ENCODE measurements at places on chromosomes 1 and 21.

GRCh38 chr1:188689542-188689941 is 1788.1 kb downstream of the BRINP3 start:
- no peak for DNase-seq

- no peak for DNase-seq
Observed at GRCh38 chr1:233215135-233215760, 80.3 kb downstream of the PCNX2 start.

- peak; percentile 90 for DNase-seq
Observed at GRCh38 chr1:12208764-12209494, 20.9 kb upstream of the VPS13D start.

DNA sequence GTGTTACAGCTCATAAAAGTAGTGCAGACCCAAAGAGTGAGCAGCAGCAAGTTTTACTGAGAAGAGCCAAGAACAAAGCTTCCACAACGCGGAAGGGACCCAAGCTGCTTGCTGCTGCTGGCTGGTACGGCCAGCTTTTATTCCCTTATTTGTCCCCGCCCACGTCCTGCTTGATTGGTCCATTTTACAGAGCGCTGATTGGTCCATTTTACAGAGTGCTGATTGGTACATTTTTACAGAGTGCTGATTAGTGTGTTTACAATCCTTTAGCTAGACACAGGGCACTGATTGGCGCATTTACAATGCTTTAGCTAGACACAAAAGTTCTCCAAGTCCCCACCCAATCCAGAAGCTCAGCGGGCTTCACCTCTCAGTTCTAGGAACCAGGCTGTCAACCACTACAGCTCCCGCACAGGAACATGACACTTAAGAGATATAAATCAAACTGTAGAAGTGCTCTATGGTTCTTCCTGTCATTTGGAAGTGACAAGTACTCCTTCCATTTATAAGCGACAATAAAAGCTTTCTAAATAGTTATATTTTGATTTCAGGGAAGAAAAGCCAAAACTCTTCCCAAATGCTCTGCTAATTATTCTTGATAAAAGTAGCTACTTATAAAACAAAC is 28.5 kb downstream of the RNF115 start:
- no peak for DNase-seq

DNA sequence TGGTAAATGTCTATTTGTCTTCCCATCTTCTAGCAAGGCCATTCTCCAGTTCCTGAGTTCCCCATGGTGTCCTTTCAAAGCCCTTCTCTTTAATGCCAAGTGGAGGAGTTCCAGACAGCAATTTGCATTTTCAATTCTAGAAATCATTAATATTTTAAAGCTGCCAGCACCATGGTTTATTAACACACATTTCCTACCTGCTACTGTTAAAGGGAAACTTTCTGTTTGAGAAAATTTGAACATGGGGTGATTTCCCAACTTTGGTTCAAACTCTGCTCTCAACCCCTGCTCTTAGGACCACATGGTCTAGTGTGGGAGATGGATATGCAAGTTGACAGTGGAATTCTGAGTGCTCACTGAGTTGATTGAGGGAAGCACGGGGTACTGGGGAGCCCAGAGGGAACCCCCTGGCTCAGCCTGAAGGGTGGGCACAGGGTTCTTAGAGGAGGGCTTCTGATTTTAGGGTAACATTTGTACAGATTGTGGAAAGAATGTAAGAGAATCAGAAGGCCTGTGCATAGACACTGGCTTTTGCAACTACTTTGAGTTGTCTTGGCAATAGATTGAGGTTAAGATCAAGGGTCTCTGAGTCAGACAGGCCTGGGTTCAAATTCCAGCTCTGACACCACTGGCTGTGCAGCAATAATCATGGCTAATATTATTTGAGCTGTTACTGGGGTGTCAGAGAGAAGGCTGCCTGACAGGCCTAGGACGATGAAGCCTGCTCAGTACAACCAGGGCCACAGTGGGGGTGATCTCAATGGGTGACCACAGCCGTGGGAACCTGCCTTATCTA is 97.8 kb downstream of the BEND5 start:
- no peak for DNase-seq

- DNase-seq: peak; percentile 77
Observed at GRCh38 chr1:10745886-10746455, 50.5 kb downstream of the CASZ1 start.
